ENCODE measurements at places on chromosomes 4 and X.

DNA sequence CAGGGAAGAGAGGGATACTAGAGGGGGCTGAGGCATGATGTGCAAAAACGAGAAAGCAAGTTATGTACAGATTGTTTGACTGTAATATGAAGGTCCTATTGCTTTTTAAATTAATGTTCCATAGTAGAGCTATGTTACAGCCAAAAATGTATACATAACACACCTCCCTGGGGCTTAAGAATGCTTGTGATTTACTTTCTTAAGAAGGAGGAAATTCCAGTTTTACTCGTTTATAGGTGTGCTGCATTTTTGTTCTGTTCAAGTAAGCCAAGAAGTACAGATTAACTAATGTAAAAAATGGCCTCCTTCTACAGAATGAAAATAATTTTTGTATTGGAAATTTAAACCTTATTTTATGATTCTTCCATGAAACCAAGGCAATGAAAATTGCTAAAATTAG lies 614.4 kb upstream of the NR3C2 start:
- DNase-seq: no peak

DNA sequence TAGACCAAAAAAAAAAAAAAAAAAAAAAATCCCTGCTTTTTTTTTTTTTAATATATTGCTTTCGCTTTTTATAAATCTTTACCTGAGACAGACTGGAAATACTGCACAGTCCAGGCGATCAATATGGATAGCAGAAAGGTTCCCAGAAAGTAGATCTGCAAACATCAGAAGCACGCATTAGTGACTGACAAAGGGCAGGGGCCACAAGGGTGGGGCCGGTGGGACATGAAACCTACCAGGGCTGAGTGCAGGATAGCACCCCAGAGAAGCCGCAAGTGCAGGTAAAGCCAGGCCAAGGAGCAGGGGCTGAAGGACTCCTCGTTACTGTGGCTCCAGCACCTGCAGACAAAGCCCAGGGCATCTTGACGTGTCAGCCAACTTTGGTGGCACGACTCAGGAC lies 101.8 kb downstream of the SLC34A2 start:
- DNase-seq: no peak

DNA sequence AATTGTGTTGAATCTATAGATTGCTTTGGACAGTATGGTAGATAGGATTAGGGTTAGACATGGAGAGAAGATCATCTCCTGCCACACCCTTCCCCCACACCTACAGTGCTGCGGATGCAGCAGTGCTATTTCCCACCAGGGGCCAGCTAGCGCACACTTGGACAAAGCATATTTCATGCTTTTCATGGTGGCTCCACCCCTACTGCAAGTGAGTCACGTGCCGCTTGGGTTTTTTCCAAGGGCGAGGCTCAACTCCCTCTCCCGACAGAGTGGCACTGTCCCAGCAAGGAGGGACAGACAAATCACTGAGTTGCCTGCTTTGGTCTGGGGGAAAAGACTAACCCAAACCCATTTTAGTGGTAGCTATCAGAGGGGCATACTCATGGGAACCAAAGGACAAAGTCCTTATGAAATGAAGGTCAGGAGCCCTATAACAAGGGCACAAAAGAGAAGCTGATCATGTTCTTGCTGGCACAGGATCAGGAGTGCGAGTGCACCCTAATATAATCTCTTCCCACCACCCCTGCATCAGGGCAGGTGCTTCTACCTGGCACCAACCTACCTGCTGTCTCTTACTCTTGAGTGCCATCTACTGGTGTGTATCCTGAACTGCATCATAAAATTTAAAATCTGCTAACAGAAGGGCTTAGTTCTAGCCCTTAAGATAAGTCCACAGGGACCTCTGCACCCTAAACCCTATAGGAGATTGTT lies 55.1 kb upstream of the PGAM4 start:
- no peak for DNase-seq

DNA sequence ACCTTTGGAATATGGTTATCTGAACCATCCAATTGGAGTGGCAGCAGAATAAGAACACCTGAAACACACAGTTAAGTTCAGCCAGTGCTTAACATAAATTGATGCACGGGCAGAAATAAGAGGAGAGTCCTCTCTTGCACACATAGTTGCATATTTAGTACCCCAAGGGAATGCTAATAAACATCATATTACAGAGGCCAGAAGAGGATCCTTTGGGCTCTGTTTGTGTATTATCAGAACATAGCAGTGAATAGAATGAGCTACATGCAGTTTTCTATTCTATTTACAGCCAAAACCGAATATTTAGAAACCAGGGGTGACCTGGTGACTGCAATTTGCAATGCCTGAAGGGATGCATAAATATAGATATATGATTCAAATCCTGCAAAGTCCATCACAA lies 300.8 kb upstream of the GALNT7 start:
- DNase-seq: no peak

DNA sequence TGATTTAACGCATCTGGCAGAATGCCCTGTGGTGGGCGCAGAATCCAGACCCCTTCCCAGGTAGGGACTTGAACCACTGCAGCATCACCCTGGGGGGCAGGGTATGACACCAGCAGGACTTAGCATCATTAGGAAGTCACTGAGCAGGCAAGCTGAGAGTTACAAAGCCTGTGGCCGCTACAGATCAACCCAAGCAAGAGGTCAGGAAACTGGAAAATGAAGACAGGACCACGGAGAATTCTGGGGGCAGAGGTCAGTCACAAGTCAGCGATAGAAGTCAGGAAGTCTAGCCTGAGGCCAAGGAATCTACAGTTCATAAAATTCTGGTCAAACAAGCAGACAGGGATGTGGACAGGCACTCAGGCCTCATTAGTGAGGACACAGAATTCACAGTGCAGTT lies 108.4 kb downstream of the CHIC2 start:
- no peak for DNase-seq

DNA sequence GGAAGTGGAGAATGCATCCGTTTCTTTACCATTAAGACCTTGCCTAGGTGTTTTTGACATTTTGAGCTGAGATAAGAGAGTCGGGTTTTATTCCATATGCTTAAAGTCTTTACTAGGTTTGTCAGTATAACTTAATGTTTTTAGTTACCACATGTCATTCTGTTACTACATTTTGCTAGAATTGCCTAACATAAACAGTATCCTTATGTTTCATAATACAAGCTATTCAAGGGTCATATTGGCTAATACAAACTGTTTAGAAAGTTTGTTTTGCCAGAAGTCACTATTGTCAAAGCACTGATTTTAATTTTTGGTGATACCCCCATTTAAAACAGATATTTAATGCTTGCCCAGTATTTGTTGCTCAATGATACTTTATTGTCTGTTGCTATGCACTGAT lies 427.7 kb upstream of the MAGEB2 start:
- DNase-seq: no peak

DNA sequence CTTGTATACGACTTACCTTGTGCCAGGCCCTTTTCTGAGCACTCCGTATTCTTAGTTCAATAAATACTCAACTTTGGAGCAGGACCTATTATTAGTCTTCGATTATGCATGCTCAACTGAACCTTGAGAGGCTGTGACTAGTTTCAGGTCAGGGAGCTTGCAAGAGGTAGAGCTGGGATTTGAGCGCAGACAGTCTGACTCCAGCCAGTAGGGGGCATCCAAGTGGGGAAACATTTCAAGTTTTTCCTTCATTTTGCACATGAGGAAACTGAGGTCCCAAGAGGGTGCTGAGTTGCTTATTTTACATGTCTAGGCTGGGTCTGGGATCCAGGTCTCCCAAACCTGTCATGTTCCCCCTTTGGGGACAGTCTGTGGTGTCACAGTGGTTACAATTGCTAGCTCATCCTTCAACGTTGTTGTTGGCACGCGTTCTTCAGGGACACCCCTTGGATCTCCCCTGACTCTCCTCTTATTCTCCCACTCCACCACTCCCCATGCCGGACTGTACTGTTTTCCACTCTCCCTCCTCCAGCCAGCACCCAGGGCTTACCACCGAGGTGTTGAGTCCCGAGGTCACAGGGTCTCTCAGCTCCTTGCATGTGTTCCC lies 6.7 kb upstream of the PRICKLE3 start:
- DNase-seq: peak; percentile 12

GRCh38 chr4:109989618-109990017 lies 76.9 kb downstream of the EGF start:
- no peak for DNase-seq

GRCh38 chr4:42149004-42149403 lies 3.5 kb downstream of the BEND4 start:
- no peak for DNase-seq

- no peak for DNase-seq
These were observed 230.8 kb upstream of the AGTR2 start for GRCh38 chrX:115939636-115940160.

- no peak for DNase-seq
These were observed 155.8 kb downstream of the STAG2 start for GRCh38 chrX:124117325-124117724.

GRCh38 chr4:65249111-65249510 lies 421.2 kb downstream of the EPHA5 start:
- DNase-seq: no peak

- no peak for DNase-seq
These were observed 170.5 kb upstream of the PITX2 start for GRCh38 chr4:110793381-110793801.

DNA sequence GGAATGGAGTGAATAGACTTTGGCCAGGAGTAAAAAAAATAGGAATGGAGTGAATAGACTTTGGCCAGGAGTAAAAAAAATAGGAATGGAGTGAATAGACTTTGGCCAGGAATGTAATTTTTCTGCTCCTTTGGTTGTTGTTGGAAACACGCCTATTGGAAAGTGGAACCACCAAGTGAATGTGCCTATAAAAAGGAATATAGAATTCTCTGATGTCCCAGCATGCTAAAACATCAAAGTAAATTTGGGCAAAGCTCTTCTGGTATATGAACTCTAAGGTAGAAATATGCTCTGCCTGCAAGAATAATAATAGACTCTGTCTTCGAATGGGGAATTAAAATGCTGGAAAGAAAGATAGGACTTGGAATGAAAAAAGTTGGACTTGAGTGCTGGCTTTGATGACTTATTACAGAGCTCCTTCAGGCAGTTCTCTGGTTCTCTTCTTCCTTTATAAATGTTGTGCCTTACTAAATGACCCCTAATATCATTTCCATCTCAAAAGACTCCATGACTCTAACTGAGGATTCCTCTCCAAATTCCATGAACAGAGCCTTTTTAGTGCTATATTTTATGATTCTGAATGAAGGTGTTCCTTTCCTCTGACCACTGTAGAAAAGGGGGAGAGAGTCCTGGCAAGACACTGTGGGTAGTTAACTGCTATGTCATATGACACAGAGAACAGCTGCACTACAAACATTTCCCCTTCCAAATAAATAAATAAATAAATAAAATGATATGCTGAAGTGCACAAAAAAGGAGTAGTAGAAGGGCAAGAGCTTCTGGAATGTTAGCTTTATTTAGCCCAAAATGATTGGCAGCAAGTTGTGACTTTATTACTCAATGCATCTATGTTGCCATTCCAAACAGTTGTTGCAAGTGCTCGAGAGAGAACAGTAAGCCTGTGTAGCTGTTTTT lies 13.5 kb upstream of the GBA3 start:
- peak; percentile 13 for DNase-seq

DNA sequence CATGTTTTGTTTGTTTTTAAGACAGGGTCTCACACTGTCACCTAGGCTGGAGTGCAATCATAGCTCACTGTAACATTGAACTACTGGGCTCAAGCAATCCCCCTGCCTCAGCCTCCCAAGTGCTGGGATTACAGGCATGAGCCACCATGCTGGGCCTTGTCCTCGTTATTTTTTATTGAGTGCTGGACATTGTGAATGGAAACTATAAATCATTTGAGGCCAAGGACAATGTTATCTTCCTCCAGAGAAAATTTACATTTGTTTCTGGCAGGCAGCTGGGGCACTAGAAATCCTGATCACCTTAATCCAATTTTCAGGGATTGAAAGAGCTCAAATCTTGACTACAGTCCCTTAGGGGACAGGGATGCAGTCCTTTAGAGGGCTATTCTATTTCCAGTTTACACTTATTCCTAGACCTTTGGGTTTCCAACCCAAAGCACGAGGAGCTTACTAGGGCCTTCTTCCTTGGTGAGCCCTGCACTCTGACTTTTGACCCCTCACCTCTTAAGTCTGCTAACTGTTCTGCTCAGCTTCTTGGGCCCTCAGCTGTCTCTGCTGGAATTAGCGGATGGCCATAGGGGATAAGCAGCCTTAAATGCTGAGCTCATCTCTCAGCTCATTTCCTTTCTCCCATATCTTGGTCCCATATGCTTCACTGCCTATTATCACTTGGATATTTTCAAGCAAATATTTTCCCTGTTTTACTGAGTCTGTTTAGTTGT lies 23.0 kb upstream of the PDZD4 start:
- no peak for DNase-seq

- DNase-seq: peak; percentile 71
These were observed 10.6 kb upstream of the ELF4 start for GRCh38 chrX:130120746-130121504.

DNA sequence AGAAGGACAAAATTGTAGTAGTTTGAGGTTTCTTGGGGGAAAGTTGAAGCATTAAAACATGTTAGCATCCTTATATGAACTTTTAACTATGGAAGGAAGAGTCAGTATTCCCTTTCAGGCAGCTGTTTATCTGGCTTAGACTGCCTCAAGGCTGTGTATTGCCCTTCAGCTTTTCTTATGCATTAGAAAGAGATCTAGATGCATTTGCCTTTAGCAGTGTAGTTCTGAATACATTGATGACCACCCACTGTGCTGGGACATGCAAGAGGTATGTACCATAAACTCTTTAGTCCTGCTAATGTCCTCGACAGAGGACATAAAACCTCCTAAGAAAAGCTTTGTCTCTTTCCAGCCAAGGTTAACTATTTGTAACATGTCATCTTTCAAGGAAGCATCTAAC lies 2.9 kb downstream of the FAM200B start:
- no peak for DNase-seq

DNA sequence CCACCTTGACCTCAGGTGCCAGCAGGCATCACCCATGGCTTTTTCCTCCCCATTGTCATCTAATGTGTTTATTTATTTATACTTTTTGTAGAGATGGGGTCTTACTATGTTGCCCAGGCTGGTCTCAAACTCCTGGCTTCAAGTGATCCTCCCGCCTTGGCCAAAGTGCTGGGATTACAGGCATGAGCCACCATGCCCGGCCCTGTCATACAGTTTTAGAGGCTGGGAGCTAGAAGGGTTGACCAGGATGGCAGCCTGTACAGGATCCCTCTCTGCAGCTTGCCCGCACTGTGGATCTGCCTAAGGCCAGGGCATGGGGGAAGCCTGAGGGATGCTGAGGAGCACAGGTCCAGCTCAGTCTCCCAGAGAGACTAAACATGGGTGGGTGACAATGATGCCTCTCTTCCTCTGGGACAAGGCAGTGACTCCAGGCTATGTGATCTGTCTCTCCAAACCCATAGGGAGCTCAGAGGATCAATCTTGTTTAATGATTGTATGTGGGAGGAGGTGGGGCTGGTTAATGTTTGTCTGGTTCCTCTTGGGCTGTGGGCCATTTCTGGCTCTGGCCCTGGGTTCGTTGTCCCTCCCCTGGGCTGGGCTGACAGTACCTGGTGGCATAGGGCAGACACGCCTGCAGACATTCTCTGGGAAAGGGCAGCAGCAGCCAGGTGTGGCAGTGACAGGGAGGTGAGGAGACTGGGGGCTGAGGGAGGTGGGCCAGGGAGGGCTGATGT lies 8.3 kb upstream of the GJB1 start:
- no peak for DNase-seq

- DNase-seq: no peak
These were observed 61.6 kb downstream of the LEF1 start for GRCh38 chr4:108107101-108107500.

GRCh38 chr4:143713955-143714625 lies 13.6 kb upstream of the FREM3 start:
- DNase-seq: no peak

GRCh38 chrX:7201496-7201895 lies 53.5 kb upstream of the PUDP start:
- DNase-seq: peak; percentile 47

- no peak for DNase-seq
These were observed 17.6 kb downstream of the TMEM164 start for GRCh38 chrX:110020536-110020935.

All from astrocyte of the spinal cord (primary cell).